Daoy (cell line): ENCODE measurements at places on chromosomes 7 and 10. TPM values are rescaled to one million over a fixed set of nuclear protein-coding genes. Genes with fewer than 3 reads are reported as not detected.
A peak's percentile ranks its signal among the peaks of the same experiment; 100 is the strongest.

The CLRN3 gene
- total RNA-seq, result not detected in 2 replicates

The PRR15 gene
- 2.3 and 3.5 TPM in 2 replicates for total RNA-seq

The HTRA1 gene
- total RNA-seq, result 43.1 and 50.4 TPM in 2 replicates

DNA sequence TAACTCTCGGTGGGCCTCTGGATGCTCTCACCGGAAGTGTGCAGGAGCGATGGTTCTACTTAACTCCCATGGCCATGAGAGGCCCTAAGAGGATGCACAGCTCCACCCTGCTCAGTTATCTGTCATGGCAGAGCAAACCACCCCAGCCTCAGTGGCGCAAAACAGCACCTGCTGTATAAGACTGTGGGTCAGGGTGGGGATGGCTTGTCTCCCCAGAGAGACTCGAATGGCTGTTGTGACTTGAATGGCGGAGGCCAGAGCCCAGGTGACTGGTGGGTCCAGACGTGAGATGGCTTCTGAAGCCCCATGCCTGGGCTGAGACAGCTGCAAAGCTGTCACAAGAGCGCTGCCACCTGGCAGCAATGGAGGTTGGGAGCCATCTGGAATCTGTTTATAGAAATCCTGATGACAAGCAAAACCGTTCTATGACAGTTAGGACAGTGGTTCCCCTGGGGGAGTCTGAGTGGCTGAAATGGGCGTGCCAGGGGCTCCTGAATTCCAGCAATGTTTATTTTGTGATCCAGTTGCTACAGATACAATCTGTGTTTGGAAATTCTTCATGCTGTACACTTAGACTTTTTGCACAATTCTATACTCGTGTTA, 490.5 kb downstream of the TCERG1L start:
- no peak for DNase-seq

DNA sequence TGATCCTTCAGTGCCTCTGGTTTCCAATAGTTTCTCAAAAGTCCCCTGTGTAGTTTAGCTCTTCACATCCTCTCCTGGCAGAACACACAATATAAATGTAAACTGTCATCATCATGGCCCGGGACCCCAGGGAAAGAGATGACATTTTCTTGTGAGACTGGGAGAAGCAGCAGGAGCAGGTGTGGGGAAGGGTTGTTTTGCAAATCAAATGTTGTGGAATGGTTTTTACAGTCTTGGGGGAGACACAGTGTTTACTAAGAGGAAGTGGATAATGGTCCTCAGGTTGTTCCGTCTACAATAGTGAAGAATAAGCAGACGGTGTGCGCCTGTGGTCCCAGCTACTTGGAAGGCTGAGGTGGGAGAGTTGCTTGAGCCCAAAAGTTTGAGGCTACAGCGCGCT, 159.1 kb downstream of the SEC23IP start:
- no peak for DNase-seq

- DNase-seq, result no peak
These were observed 496.2 kb upstream of the SEMA3D start for GRCh38 chr7:85682833-85683620.

- DNase-seq, result no peak
These were observed 143.2 kb downstream of the PRKG1 start for GRCh38 chr10:51217505-51217904.

GRCh38 chr7:128407233-128407589, 2.6 kb downstream of the IMPDH1 start:
- DNase-seq, result no peak

- peak; percentile 63 for DNase-seq
These were observed 94.5 kb downstream of the KMT2C start for GRCh38 chr7:152341039-152341913.

GRCh38 chr10:110370006-110370405, 65.3 kb upstream of the SMNDC1 start:
- no peak for DNase-seq

GRCh38 chr7:148624735-148625134, 34.2 kb downstream of the C7orf33 start:
- DNase-seq, result no peak

- peak; percentile 48 for DNase-seq
These were observed 346.6 kb upstream of the KLF6 start for GRCh38 chr10:4131407-4132215.

DNA sequence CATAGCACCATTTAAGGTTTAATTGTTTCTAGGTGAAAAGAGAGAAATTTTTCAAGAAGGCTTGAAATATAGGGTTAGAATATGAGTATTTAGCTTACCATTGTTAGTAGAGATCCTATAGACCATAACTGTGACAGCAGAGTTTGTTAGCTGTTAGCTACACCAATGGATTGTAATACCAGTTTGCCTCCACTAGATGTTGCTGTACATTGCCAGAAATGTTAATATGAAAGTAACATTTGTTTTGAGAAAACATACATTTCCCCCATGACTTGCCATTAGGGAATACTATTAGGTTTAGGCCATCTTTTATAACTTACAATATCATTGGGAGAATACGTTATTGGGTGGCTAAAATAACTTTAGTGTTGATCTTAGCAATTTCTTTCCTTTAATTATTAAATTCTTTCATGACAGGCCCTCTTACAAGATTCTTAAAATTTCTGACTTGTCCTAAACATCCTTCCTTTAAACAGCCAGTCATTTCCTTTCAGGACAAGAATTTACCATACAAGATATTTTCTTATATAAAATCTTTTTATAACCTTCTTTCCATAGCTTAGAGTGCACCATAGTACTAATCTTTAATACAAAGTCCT, 39.5 kb downstream of the ZNF117 start:
- DNase-seq, result peak; percentile 60
